Esophagus mucosa (tissue), 1 donor: ENCODE measurements at places on chromosomes 12 and 14. TPM values are rescaled to one million over a fixed set of nuclear protein-coding genes. Genes with fewer than 3 reads are reported as not detected.

DNA sequence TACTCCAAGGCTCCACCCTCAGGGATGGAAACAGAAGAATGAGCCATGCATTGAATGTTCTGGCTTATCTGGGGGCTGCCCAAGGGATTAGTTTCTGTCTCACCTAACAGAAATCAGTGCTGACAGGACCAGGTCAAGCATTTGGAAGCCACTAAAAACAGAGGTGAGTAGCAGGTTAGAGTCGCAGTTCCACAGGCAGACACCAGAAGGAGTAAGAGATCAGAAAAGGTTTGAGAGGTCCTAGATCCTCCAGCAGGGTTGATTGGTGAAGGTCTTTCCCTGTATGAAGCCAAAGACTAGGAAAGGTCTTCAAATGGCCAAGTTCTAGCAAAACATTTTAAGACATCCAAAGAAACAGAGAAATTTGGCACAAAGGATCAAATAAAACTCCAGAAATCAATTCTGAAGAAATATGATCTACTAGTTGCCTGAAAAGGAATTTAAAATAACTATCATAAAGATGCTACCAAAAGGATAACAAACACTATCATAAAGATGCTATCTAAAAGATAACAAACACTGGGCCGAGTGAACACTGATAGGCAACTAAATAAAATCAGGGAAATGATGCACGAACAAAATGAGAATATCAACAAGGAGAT is 19.5 kb upstream of the TTC9 start:
- ATAC-seq: peak; percentile 74

DNA sequence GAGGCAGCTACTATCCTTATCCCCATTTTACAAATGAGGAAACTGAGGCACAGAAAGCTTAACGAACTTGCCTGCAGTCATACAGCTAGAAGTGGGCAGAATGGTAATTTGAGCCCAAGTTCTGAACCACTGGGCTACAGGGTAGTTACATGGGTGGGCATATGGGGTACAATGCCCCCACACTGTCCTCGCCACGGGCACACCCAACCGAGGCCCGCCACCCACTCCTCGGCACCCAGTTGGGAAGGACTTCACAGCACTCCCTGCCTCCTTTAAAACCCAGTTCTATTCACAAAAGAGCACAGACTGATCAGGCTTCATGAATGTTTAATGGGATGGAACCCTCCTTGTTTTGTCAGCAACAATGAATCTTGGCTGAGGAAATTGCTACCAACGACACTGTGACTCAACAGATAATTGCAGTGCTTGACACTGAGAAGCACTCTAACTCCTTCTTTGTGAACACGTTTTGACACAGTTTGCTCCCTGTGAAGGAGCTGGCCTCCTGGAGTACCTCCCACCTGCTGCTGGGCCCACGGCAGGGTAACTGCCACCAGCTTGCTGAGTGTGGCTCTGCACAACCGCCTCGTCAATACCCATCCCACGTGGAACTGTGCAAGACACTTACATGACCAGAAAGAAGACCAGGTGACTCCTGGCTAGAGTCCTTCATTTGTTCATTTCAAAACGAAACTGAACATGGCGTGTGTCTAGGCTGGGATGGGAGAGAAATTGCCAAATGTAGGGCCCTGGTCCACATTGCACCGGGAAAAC is 63.5 kb downstream of the CLMN start:
- ATAC-seq: peak; percentile 44

GRCh38 chr12:81896771-81897170 is 137.6 kb upstream of the PPFIA2 start:
- no peak for ATAC-seq

The SYT10 gene
- total RNA-seq: not detected

DNA sequence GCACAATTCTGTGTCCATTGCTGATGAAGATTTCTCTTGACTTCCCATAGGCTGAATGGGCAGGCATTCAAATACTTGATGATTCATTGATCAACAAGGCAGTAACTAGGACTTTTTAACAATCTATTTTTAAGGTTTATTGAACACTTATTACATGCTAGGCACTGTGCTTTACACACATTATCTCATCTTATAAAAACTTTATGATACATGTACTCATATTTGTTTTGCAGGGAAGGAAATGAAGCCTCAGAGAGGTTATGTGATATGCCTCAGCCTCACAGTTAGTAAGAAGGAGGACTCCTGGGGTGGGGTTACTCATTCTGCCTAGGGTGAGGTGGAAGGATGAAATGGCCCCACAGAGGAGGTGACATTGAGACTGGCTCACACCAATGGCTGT is 12.9 kb upstream of the EMP1 start:
- no peak for ATAC-seq

The ZDHHC22 gene
- total RNA-seq: not detected

GRCh38 chr14:57008534-57008933 is 198.3 kb upstream of the OTX2 start:
- no peak for ATAC-seq

- ATAC-seq: no peak
These were observed 37.6 kb upstream of the DHRS4 start for GRCh38 chr14:23916004-23916403.
